SIG-M5 (cell line): ENCODE measurements at places on chromosomes 4 and X.

DNA sequence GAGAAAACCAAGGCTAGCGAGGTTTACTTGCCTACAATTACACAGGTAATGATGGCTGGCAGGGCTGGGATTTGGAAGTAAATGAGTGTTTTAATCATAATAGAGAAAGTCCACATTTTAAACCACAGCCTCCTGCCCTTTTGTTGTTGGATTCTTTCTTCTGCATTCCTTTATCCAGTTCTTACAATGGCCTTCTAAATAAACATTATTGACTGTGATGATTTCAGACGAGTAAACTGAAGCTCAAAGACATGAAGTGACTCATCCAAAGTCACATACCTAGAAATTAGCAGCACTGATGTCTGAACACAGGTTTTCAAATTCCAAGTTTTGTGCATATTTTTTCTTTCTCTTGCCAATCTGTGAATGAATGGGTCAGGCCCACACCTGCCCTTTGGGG, 51.2 kb upstream of the C1QTNF7 start:
- no peak for DNase-seq

- DNase-seq = no peak
Measured at GRCh38 chrX:48617542-48618340, 20.4 kb downstream of the WDR13 start.

GRCh38 chrX:16113978-16114565, 9.3 kb upstream of the GRPR start:
- peak; percentile 35 for DNase-seq

DNA sequence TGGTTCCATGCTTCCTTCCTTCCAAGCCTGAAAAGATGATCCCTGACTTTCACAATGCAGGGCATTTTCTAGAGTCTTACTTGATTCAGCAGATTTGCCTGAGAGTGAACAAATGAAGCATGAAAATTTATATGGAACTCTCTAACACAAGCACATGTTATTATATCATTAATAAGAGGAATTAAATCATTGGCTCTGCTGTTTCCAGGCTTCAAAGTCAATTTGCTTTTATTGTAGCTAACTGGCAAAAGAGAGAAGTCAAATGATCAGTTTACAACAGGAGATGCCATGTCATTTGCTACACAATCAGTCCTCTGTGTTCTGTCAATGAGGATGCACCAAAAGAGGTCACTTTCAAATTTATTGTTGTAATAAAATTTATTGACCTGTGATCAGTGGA, 101.5 kb upstream of the UGT8 start:
- no peak for DNase-seq

DNA sequence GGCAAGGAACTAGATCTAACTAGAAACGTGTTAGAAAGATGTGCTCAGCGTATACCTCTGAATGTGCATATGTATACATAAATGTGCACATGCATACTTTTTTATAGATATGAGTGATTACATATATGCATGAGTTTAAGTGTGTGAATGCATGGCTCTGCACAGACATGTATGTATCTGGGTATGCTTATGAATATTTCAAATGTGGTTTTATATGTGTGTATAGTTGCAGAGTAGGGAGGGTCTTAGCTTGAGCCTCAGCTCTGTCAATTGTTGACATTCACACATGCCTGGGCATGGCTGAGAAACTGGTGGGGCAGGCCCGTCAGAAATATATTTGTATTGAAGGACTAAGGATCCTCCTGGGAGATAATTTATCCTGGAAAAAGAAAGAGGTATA, 31.1 kb downstream of the RAP2C start:
- DNase-seq = no peak

GRCh38 chr4:2560167-2560566, 23.7 kb downstream of the FAM193A start:
- no peak for DNase-seq

DNA sequence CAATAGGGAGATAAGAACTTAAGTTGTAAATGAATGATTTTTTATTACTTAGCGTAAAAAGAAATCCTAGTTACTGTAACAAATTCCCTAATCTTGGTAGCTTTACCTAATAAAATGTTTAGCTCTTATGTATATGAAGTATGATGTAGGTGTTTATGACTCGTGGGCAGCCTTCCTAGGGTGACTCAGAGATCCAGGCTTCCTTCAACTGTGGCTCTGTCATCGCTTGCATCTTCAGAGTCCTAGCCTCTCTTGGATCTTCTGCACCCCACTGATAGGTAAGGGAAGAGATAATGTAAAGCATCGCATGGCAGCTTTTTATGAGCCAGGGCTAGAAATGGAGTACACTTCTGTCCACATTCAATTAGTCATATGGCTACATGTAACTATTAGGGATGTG, 165.6 kb upstream of the GLRA2 start:
- no peak for DNase-seq

DNA sequence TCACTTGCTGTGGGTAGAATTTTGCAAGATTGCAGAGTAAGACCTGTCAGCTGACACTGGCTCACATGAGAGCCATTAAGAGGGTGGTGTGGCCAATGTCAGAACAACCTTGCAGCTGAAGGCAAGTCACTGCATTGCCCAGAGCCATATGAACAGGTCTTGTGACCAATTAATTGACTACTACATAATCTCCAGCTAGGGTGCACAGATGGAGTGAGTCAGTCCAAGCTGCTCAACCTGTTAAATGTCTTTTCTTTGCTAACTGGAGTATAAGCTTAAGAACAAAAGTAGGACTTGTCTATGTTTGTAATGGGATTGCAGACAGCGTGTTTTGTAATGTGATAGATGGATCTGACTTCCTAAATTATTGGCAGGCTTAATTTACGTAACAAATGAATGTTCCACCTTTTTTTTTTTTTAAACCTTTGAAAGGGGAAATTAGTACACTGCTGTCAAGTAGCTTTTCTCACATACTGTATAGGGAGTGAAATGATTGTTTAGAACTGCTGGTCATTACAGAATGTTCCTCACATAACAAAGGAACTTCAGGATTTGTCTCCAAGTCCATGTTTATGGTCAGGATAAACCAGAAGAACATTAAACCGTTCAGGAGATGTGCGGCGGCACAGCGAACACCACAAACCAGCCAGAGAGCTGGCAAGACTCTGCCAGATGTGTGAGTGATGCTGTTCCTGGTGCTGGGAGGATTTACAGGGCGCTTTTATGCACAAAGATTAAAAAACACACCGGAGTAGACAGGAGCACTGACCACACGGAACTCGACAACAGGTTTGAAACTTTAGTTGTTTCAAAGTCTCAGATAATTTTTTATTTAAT, 37.0 kb downstream of the FNIP2 start:
- peak; percentile 1 for DNase-seq

GRCh38 chr4:68240620-68241019, 4.9 kb downstream of the TMPRSS11B start:
- DNase-seq = no peak

- no peak for DNase-seq
Measured at GRCh38 chr4:6854098-6854744, 55.4 kb upstream of the TBC1D14 start.

GRCh38 chrX:23185951-23186350, 148.7 kb upstream of the PTCHD1 start:
- DNase-seq = no peak

- no peak for DNase-seq
Measured at GRCh38 chr4:125710766-125711165, 396.0 kb downstream of the FAT4 start.

DNA sequence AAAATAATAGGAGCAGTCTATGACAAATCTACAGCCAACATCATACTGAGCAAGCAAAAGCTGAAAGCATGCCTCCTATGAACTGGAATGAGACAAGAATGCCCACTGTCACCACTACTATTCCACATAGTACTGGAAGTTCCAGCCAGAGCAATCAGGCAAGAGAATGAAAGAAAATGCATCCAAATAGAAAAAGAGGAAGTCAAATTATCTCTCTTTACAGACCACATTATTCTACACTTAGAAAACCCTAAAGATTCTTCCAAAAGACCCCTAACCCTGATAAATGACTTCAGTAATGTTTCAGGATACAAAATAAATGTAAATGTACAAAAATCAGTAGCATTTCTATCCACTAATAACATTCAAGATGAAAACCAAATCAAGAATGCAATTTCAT, 249.0 kb downstream of the STK32B start:
- no peak for DNase-seq

- no peak for DNase-seq
Measured at GRCh38 chr4:104351706-104352105, 143.0 kb downstream of the CXXC4 start.

GRCh38 chr4:42995343-42995944, 102.9 kb downstream of the GRXCR1 start:
- no peak for DNase-seq

- DNase-seq = no peak
Measured at GRCh38 chr4:163991298-163991865, 496.9 kb downstream of the TMA16 start.

DNA sequence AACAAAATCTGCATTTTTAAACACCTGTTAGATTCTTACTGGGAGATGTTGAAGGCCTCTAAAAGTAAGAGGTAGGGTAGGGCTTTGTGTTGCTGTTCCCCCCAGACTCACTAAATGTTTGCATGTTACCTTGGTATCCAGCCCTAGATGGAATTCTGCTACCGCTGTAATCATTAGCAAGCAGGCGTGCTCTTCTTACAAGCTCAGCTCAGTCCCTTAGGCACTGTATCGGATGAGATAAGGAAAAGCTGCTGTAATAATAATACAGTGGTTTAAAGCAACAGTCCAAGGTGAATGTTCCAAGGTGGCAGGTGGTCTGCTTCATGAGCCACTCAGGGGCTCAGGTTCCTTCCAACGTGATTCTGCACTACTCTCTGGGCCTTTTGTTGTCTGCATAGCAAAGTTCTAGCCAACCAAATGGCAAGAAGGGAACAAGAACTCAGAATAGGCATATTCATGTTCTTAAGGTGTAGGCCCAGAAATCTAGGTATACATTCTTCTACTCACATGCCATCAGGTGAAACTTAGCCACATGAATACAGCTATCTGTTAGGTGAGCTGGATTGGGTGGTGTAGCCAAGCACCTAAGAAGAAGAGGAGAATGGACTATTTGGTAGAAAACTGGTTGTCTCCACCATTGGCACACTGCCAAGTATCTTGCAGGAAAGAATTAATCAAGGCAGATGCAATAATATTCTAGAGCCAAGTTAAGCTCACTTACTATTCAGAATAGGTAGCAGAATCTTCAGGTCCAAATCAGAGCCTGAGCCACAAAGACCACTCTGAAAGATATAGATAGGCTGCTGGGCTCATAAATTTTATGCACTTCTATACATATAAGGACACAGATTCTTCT, 46.0 kb downstream of the COQ2 start:
- no peak for DNase-seq

DNA sequence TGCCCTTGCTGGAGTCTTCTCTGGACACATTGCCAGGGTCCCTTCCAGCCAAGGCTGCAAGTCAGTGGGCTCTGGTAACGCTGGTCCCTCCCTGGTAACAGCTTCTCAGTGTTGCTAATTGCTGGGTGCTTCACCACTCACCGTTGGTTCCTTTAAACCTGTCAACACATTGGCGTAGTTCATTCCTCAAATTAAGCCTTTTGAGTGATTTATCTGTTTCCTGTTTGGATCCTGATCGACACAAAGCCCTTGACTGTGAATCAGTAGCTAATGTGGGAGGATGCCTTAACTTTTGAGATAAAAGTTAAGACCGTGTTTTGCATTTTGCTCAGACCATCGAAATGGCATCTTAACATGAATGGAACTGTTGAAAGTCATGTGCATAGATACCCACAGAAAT, 125.9 kb downstream of the AMELX start:
- DNase-seq = no peak

- no peak for DNase-seq
Measured at GRCh38 chrX:42485601-42486000, 292.4 kb downstream of the PPP1R2C start.

DNA sequence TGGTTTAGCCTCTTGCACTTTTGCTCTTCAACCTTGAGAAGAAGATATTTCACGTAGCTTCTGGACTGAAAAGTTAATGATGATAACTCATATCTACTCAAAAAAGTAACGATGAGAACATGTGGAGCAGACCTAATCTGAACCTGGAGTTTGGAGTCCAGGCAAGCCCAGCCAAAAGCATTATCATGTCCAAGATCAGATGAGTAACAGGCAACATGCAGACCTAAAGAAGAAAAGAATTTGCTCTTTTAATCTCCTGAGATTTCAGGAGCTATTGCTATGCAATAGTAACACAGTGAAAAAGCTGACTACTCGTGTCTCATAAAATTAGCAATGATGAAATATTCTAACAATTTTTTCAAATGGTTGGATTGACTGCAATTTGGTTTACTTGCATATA, 21.8 kb upstream of the PPA2 start:
- DNase-seq = no peak

DNA sequence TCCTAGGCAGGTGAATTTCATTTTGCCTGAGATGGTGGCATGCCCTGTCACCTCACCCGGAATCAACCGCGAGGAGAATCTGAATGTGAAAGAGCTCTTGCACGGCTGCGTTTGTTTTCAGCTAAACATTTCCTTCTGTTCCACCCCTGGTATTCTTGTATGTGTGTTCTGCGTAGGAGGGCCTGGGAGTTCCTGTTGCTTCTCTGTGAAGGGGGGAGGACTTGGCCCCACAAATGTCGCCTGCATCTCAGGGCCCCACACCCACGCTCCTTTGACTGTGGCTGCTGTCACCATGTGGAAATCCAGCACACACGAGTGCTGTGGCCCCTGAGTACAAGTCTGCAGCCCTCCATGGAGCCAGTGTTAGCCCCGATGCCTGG, 45.8 kb upstream of the CLCN4 start:
- DNase-seq = no peak

DNA sequence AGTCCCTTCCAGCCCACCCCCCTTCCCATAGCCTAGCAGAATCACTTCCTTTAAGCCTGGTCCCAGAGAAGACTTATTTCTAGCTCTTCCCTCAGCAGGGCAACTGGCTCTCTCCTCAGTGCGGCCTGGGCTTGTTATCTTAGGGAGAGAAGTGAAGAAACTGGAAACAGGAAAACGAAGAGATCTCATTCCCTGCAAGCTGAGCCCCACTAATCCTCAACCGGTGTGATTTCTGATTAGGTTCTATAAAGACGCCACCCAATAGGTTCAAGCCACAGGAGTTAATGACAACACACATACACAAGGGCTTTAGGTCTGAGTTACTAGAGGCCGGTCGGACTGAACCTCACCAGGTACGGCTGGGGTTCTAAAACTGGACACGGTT, 3.2 kb downstream of the GSX2 start:
- DNase-seq = no peak

DNA sequence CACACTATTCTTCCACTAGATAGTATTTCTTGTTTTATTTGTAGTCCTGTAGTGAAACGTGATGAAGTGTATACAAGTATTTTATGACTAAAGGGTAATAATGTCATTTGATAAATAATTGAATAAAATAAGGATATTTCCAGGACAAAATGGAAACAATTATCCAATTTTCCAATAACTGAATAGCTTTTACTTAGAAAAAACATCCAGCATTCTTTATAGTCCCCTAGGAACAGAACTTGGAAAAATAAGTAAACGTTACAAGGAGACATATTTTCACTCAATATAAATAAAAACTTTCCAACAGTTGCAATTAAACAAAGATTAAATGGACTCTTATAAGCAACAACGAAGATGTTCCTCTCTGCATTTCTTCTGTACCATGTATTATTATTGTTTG, 566.0 kb downstream of the TMA16 start:
- no peak for DNase-seq

- no peak for DNase-seq
Measured at GRCh38 chr4:151226004-151226932, 50.7 kb upstream of the PRSS48 start.

GRCh38 chrX:109872021-109872732, 130.7 kb upstream of the TMEM164 start:
- no peak for DNase-seq

GRCh38 chrX:68801737-68802290, 27.0 kb upstream of the EFNB1 start:
- DNase-seq = no peak
